Substantia nigra (tissue), 51 donors: ENCODE measurements at places on chromosomes 4 and X.

DNA sequence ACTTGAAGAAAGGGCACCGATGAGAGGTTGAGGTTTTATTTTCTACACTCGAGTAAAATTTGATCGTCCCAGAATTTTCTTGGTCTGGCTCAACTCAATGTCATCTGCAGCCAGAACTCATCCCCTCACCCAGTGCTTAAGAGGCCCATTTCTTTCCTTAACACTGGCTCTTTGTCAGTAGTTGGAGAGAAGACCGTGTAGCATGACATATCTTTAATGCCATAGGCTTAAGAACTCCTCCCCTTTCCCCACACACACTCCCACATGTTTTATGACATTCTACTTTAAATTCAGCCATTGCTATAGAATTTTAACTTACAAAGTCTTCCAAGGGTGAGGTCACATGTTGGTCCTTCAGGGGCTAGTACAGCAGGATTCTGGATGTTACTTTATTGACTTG is 44.2 kb upstream of the ZNF827 start:
- DNase-seq: no peak

- DNase-seq: no peak
Observed at GRCh38 chr4:36997727-36998126, 246.8 kb upstream of the NWD2 start.

DNA sequence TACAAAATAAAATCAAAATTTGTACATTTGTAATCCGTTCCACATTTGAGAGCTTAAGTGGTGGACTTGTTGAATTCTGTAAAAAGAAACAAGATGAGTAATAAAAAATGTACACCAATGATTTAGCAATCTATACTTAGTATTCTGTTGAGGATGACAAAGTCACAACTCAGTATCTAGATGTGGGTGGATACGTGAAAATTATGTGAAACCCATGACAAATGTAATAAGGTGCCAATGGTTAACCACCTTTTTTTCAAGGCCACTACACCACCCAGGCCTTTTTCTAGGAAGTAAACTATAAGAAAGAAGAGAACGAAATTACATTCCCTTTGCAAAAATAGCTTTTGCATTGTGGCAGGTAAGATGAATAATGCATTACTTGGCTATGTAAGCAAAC is 77.0 kb downstream of the ATP8A1 start:
- no peak for DNase-seq

- DNase-seq: no peak
Observed at GRCh38 chrX:130347321-130347720, 7.6 kb downstream of the SLC25A14 start.

GRCh38 chr4:114082348-114082747 is 102.9 kb upstream of the ARSJ start:
- DNase-seq: no peak

DNA sequence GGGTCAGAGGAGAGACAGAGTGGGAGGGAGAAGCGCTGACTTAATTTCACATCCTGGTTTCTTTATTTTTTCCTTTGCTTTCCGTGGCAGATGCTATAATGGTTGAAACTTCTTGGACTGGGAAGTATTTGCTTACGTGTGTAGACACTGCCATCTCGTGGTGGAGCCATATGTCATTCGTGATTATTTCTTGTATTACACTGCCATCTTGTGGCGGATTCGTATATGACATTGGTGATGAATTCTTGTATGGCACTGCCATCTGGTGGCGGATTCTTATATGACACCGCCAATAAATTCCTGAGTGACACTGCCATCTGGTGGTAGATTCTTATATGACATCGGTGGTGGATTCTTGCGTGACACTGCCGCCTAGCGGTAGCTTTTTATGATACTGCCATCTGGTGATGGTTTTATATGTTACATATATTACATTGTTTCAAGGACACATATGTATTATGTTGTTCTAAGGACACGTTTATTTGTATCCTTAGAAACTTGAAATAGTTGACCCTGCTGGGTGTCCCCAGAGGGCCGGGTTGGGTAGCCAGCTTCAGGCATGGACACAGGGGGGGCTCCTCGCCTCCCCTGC is 37.3 kb upstream of the CLCN4 start:
- DNase-seq: peak; percentile 64

DNA sequence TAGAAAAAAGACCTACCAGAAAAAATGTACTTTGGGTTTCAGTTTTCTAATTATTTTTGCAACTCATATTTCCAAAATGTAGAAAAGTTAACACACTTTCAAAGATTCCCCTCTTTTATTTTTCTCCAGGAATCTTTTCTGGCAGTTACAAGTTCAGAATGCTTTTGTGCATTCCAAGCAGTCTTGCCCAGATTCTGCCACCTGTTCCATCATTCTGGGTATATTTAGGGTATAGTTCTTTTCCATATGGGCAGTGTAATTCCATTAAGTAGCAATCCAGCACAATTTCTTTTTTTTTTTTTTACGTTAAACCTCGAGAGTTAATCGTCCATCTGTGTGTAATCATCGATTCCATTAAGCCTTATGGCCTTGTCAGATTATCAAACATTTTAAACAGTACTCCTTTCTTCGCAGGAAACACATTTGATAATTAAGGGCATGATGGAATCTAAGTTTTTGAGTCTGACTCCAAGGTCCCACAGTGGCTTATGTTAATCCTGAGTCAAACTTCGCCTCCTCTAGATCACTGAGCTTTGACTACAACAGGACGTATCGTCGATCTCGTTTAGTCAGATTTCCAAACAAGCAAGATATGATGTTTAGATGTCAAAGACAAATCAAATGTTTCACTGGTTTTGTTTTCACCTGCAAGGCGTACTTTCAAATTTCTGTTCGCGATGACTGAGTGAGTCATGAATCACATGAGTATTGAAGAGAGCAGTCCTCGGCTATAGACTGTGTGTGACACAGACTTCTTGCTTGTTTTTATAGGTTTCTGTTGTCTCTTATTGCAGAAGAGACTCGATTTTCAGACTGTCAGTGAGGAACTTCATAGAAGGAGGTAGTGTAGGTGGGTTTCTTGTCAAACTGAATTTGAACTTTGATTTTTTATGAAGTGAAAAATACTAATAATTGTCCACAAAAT is 118.9 kb upstream of the GK2 start:
- DNase-seq: no peak

DNA sequence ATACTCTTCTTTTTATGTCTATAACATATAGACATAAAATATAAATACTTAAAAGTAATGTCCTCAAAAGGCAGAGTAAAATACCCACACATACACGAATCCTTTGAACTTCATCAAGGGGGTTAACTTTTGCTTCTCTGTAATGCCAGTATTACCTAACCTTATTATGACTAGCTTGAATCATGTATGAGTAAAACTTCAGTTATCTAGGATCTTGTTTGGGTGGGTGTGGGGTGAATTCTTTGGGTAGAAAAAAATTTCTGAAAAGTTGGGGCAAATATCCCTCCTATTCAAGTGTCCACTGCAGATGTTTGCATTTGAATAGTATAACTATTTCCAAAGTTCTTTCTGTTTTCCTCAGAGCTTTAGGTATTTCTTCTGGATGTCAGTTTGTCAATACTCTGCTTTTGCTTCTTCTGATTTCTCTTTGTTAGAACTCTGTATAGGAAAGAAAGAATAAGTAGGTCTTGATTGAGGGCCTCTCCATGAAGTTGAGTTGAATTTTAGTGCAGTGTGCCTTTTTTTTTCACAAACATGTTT is 173.8 kb downstream of the ADGRL3 start:
- DNase-seq: no peak

GRCh38 chr4:101911616-101912015 is 121.1 kb downstream of the BANK1 start:
- DNase-seq: no peak

DNA sequence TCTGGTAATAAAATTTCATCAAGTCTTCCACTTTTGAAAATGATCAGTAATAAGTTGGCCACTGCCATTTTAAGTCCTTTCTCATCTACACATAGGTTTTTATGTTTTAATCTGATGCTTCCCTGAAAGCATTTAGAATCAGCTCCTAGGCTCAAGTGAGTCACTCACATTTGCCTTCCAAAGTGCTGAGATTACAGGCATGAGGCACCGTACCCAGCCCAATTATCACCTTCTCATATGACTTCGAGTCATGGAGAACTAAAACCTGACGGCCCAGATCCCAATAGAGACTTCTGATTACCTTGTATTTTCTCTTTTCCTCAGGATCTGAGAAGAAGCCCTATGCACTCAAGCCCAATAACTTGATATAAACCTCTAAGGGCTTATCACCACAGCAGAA is 140.8 kb downstream of the OPHN1 start:
- DNase-seq: no peak

DNA sequence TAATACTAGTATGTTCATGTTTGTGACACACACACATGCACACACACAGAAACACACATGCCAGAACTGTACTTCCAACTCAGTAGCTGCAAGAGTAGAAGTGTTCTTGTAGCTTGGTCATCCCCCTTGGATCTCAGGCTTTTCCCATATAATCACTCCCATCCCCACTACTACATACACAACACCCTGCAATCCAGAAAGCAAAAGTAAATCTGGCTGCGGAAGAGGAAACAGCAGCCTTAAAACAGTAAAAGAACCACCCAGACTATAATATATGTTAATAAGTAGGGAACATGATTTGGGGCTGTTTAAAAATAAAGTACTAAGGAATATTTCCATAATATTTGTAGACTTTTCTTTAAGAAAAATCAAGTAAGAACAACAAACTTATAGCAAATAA is 103.2 kb downstream of the AMMECR1 start:
- no peak for DNase-seq

GRCh38 chr4:151092488-151092887 is 6.9 kb upstream of the RPS3A start:
- no peak for DNase-seq

- DNase-seq: no peak
Observed at GRCh38 chrX:41890026-41890423, 33.3 kb downstream of the CASK start.
